ENCODE measurements at places on chromosomes 1 and 21.
A peak's percentile ranks its signal among the peaks of the same experiment; 100 is the strongest.

GRCh38 chr1:30807318-30808066 lies 49.9 kb upstream of the LAPTM5 start:
- DNase-seq: no peak

DNA sequence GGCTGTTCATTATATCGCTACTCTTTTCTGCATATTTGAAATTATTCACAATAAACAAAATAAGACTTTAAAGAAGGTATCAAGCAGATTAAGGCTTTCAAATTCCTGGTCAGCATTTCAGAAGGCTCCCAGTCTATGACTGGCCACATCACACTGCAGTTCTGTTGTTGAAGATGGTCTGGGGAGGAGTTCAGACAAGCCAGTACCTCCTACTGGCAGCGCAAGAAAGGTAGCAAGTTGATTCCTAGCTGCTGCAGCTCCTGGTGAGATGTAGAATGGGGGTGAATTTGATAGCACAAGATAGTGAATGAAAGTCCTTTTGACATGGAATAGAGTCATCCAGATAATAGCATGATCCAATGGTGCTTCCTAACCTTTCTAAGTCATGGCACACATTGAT lies 88.2 kb upstream of the BEND5 start:
- DNase-seq: no peak

DNA sequence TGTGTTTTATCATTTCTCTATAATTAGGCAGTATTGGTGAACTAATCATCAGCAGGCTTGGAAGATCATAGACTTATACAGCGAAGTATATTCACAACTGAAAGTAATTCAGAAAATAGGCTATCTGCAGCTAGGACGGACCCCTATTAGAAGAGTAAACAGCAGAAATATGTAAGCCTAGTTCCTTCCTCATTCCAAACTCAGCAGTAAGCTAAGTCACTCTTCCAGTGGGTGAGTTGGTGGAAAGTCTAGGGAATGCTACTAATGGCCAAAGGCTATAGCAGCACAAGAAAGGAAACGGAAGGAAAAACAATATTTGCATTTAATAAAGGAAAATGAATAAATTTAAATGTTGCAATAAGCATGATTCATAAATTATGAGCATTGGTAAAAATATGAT lies 918.1 kb upstream of the TMPRSS15 start:
- DNase-seq: no peak

GRCh38 chr1:184356891-184357290 lies 29.9 kb upstream of the C1orf21 start:
- DNase-seq: no peak

- peak; percentile 29 for DNase-seq
Observed at GRCh38 chr1:169546087-169546995, 39.9 kb downstream of the F5 start.

DNA sequence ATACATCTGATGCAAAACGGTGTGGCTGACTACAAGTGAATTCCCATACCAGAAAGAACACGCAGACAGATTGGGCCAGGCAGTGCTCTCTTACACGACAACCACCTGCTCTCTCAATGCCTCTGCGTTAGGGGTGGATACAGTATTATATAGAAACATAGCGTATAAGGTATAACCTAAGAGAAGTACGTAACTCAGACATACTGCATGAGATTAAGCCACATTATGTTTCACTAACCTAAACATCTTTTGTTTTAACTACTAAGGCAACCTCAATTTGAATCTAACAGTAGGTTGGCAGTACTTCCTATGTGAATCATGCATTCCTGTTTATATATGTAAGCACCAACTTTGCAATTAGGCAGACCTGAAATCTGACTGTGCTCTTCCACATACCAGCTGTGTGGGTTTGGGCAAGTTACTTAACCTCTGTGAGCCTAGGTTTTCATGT lies 58.1 kb upstream of the COA6 start:
- DNase-seq: no peak

DNA sequence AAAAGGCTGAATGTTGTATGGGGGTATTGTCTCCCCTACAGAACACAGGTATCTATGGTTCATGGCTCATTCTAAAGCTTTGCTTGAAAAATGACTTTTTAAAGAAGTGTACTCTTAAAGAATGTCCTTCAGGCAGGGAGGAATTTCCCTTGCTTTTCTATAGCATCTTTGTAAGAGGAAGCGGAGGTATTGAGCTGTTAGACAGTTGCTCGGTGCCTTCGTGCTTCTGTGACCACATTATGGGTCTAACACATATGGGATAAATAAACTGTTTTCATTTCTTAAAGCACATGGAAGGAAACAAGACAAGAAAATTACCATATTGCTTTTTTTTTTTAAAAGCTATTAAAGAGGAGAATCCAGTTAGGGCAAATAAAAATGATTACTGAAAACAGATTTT lies 182.9 kb downstream of the NTNG1 start:
- DNase-seq: no peak

GRCh38 chr1:61925591-61926298 lies 183.5 kb downstream of the PATJ start:
- DNase-seq: no peak

DNA sequence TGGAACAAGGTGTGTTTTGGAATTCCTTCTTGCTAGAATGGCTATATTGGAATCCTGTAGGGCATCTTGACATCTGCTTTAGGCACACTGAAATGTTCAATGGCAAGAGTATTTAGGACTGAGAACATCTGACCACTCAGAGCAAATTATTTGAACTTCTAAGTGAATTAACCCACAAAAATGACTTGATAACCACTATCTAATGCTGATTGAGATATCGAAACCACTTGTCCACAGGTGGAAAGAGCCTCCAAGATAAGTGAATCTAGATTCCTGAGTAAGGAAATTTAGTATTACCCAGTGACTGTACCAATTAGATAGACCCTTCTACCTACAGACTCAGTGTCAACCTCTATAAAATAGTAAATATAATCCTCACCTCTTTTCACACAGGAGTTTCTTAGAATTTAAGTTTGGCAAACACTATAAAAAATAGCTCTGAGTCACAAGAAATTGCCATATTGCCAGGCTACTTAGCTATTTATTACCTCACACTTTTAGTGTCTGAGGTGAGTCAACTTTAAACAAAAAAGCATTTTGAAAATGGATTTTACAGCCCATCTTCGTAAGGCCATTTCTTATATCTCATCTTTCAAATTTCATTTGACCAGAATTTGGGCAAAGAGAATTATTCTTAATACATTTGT lies 421.8 kb downstream of the PTBP2 start:
- no peak for DNase-seq

DNA sequence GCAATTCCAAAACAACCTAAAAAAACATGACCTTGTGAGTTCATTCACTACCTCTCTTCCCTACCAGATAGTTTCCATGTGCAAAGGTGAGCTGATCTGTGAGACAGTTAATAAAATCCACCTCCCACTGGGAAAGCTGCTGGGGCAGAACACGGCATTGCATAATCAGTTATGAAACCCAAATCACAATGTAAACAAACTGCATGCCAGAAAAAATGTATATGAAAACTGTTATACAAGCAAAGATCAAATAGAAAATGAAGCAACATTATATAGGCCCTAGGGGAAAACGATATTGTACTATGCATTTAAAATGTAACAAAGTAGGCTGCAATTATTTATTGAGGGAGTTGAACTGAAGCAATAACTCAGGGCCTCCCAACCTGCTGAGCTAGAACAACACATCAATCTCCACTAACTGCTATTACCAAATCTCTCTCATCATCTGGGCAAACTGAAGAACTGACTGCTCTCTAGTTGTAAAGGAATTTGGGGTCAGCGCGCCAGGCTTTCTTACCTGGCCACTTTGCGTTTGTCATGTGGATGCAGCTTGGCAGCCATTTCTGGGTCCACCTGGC lies 31.0 kb downstream of the TRIT1 start:
- DNase-seq: no peak

DNA sequence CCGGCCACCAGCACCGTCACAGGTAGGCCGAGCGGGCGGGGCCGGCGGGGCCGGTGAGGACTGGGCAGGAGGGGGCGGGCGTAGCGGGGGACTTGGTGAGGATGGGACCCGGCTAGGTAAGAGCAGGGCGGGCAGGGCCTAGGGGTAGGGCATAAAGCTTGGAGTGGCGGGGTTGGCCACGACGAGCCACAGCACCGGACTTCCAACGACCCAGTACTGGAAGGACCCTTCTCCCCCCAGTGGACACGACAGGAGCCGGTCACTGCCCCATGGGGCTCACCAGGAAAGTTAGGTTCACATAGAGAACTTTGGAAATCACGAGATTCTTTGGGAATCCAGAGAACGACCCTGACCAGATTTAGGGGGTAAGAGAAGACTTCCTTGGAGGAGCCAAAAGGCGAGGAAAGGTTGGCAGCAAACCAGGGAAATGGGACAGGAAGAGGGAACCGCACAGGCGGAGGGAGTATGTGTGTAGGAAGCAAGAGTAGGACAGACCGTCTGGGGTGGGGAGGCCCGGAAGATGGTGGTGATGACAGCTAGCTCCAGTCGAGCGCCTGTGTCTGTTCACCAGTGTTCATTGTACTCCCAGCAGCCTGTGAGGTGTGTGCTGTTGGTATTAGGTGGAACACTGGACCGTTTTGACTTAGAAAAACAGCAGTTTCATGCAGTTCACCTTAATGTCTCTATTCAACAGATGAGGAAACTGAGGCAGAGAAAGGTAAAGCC lies 20.4 kb downstream of the ZNF362 start:
- no peak for DNase-seq

DNA sequence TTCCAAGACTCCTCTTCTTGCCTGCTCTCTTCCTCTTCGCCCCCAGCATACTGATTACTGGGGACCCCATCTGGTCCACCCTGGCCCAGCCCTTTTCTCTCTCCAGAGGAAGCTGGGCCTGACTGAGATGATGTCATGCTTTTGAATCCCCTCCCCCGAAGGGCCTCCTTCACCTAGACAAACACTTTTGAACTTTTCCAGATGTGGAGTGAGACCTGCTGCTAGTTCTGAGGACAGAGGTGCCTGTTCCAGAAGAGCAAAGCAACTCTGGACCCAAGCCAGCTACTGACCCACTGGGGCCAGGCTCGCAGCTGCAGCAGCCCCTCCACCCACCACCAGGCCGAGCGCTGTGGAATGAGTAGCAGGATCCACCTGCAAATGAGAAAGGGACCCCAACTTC lies 8.4 kb downstream of the CD34 start:
- no peak for DNase-seq

DNA sequence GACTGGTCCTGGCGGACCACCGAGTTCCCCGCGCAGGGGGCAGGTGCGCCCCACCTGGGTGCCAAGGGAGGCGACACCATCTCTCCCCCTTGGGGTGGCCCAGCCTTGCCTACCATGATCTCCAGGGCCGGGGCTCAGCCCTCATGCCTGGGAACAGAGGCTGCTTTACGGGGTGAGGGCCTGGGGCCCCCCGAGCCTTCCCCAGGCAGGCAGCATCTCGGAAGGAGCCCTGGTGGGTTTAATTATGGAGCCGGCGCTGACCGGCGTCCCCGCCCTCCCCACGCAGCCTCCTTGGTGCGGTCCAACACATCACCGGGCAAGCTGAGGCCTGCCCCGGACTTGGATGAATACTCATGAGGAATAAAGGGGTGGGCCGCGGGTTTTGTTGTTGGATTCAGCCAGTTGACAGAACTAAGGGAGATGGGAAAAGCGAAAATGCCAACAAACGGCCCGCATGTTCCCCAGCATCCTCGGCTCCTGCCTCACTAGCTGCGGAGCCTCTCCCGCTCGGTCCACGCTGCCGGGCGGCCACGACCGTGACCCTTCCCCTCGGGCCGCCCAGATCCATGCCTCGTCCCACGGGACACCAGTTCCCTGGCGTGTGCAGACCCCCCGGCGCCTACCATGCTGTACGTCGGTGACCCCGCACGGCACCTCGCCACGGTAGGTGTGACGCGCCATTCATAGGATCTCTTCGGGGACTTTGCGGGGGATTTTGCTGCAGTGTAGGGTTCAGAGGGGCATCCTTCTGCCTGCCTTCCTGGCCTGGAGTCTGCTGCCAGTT lies 38.2 kb downstream of the TP73 start:
- no peak for DNase-seq

DNA sequence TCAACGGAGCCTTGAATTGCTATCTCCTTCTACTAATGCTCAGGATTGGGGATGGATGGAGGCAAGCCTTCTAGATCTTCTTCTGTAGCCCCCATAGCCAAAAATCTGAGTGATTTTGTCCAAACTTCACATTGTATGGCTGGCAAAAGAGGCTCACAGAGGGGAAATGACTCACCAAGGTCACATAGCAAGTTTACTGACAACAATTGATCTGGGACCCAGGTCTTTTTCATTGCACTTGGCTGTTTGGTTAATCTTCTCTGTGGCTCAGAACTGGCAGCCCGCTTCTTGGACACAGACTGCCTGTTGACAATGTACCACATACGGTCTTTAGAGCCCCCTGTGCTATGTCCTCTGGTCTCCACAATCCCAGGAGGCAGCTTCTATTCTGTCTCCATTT lies 3.0 kb upstream of the LACTBL1 start:
- DNase-seq: no peak

GRCh38 chr1:174743654-174744561 lies 255.8 kb upstream of the CACYBP start:
- no peak for DNase-seq

- no peak for DNase-seq
Observed at GRCh38 chr1:54499360-54500106, 48.5 kb upstream of the ACOT11 start.

GRCh38 chr1:175757381-175758015 lies 14.1 kb upstream of the TNR start:
- DNase-seq: no peak

- no peak for DNase-seq
Observed at GRCh38 chr1:153122831-153123421, 9.6 kb upstream of the SPRR2F start.

GRCh38 chr21:45064618-45065399 lies 9.6 kb upstream of the ADARB1 start:
- no peak for DNase-seq

DNA sequence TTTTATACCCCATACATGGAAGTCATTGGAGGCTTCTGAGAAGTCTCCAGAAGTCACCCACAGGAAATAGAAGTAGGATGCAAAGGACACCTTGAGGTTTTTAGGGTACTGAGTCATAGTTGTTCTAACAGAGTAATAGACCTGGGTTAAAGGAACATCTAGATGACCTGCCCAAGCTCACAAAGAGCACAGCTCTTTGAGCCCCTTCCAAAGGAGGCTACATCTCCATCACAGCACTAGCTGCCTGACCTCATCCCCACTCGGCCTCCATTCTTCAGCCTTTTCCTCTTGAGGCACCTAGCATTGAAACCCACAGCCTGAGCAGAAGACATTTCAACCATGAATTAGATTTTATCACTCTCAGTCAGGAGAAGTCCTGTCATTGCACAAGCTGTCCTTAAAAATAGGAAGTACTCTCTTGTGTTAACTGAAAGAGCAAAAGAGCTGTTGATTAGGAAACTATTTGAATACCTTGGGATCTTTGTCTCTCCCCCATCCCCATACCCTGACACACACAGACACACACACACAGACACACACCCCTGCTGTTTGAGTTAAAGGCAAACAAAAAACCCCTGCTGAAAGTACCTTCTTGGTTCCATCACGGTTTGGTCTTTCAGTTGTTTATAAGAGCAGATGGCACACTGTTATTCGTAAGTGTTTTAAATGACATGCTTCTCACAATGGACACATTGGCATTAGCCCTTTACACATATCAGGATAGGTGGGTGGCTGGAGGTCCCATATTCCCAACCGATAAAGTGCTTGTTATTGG lies 22.2 kb downstream of the MKNK1 start:
- DNase-seq: no peak
